Cardiac septum (tissue), 1 donor: ENCODE measurements at places on chromosomes 3 and 15. TPM values are rescaled to one million over a fixed set of nuclear protein-coding genes. Genes with fewer than 3 reads are reported as not detected.

The GASK1A gene
- 0.16 TPM for total RNA-seq

The CFAP20DC gene
- total RNA-seq, result 0.08 TPM

The TRH gene
- total RNA-seq, result not detected

The SHC4 gene
- total RNA-seq, result 3.3 TPM

The TLR9 gene
- total RNA-seq, result 0.16 TPM

The DPPA4 gene
- total RNA-seq, result not detected

The PIK3CB gene
- 26.1 TPM for total RNA-seq

The PLS1 gene
- 0.81 TPM for total RNA-seq

The TFRC gene
- 131 TPM for total RNA-seq

The MAP1A gene
- total RNA-seq, result 182 TPM

The ZNF80 gene
- not detected for total RNA-seq

The MNS1 gene
- total RNA-seq, result 2.0 TPM

The RGMA gene
- total RNA-seq, result 16.5 TPM

The CYP1A2 gene
- not detected for total RNA-seq

The ECE2 gene
- total RNA-seq, result 0.19 TPM

The ATP10A gene
- total RNA-seq, result 0.94 TPM

The GABRB3 gene
- 2.7 TPM for total RNA-seq

The GNB4 gene
- 14.7 TPM for total RNA-seq

The ABHD2 gene
- total RNA-seq, result 185 TPM

The LIPH gene
- 0.51 TPM for total RNA-seq

The DTX3L gene
- 14.3 TPM for total RNA-seq

The MINAR1 gene
- 0.19 TPM for total RNA-seq

The ASB14 gene
- 5.8 TPM for total RNA-seq

The SLC12A8 gene
- 0.51 TPM for total RNA-seq

The UACA gene
- total RNA-seq, result 78.0 TPM
